ENCODE measurements at places on chromosomes 3 and 15.
A peak's percentile ranks its signal among the peaks of the same experiment; 100 is the strongest.

DNA sequence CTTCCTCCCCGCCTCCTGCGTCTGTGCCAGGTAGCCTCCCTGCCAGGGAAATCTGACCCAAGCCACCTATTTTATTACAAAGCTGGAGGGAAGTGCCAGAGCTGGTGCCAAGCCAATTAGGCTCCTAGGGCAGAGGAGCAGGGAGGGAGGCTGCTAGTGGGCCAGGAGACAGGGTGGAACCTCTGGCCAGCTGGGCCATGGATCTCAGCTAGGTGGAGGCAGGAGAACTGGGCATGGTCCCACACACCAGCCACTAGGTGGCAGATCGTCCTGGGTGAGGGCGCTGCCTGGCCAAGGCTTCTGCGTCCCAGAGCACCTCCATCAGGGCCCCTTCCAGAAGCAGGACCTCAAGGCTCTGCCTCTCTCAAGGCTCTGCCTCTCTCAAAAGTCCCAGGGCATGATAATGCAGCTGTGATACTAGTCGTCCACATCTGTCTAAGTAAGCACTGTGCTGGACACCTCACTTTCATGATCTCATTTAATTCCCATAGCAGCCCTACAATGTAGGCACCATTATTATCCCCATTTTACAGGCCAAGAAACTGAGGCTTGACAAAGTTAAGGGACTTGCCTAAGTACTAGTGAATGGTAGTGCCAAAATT is 4.5 kb upstream of the RFT1 start:
- no peak for DNase-seq

DNA sequence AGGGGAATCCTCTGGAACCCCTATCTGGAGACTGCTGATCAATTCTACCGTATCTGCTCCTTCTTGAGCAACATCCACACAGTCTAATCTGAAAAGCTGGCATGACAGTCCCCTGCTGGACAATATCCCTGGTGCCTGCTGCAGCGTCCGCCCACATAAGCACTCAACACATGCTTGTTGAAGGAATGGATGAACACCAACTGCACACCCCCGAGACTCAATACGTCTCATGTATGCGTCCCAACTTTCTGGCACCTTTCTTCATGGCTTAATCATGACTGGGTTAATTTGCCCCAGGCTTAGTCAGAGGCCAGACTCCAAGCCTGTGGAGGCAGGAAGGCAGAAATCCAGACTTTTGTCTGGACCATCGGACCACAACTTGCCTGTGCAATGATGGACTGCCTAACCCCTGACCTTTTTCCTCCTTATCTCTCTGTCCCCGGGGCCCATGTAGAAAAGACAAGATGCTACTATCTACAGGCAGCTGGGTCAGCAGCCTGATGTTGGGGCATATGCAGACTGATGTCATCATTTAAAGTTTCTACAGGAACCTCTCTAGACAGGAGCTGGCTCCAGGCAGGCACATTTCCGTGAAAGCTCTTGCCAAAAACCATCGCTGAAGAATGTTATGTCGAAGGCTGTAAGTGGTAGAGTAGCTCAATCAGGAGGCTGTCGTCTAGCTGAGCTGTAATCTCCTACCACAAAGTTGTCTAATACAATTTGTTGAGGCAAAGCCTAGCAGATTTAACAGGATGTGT is 114.1 kb upstream of the TPM1 start:
- DNase-seq = peak; percentile 85

DNA sequence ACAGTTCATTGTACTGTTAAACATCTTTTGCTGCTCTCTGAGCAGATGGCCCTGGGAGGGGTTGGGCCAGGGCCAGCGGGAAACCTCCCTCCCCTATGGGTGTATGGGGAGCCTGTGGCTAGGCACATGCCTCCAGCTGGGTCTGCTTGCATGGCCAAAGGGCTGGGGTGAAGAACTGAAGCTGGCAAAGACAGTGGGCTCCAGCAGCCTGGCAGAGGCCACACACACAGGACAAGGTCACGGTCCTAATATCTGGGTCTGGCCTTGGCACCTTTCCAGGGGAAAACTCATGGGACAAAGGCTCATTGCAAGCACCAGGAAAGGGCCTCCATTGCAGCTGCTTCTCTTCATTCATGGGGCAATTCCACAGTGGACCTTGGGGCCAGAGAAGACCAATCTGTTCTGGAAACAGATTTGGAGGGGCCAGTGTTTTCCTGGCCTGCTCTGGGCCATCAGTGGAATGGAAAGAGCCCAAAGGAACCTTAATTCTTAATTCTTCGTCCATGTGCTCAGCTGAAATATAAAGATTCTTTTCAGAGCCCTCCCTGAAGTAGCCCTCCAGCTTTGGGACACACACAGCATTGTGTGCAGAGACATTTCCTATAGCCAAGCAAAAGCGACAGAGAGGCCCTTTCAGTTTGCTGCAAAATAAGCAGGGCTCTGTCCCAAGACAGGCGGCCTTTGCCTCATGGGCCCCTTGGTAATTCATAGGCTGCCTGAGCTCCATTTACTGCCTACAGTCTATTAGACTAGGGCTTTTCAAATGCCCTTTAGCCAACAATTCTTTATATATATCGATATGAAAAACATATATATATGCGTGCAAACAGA is 11.3 kb upstream of the LIMD1 start:
- no peak for DNase-seq

GRCh38 chr3:148710665-148711064 is 13.0 kb downstream of the AGTR1 start:
- no peak for DNase-seq

DNA sequence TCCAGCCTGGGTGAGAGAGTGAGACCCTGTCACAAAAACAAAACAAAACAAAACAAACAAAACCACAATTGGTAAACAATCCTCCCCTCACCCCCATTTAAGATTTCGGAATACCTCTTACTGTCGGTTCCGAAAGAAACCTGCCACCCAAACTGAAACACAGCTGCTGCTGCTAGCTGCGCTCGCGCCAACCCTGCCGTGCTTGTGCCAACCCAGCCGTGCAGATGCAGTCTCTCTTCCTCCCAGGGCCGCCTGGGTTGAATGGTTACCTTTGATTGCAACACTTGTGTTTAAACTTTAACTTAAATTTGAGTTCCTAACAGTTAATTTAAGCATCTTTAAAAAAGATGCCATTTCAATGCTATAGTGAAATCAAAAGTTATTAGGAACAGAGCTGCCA is 28.5 kb upstream of the SPTBN5 start:
- DNase-seq = no peak

- DNase-seq = peak; percentile 86
Observed at GRCh38 chr3:8888301-8888915, 74.9 kb downstream of the RAD18 start.

DNA sequence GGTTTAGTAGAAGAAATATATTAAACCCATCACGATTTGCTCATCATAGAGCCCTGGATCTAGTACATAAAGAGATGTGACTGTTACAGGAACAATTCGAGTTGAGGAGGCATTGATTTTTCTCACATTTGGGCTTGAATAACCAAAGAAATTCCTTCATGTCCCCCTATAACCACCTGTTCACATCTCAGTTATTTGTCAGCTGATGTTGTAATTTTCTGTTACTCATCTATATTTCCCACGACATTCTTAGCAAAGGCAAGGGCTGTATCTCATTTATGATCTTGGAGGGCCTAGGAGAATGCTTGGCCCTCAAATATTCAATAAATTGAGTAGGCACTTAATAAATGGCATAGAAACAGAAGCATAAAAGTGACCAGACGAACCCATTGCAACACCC is 36.4 kb upstream of the GYG1 start:
- DNase-seq = no peak

GRCh38 chr15:49196856-49197255 is 26.8 kb downstream of the GALK2 start:
- no peak for DNase-seq

DNA sequence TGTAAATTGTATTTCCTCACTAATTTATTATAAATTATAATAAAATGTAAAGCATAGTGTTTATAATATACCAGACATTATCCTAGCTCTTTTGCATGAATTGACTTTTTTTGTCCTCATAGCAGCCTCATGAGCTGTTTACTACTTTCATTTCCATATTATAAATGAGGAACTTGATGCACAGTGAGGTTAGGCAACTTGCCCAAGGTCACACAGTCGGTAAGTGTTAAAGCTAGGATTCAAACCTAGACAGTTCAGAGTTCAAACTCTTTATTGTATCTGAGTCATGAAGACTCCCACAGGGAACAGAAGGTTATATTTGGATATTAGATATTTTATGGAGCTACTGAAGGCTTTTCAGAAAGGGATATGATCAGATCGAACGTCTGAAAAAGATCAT is 322.2 kb upstream of the SATB1 start:
- no peak for DNase-seq

- no peak for DNase-seq
Observed at GRCh38 chr15:38174691-38175090, 77.9 kb upstream of the SPRED1 start.

GRCh38 chr3:45592830-45593707 is 1.5 kb upstream of the LIMD1 start:
- peak; percentile 46 for DNase-seq

DNA sequence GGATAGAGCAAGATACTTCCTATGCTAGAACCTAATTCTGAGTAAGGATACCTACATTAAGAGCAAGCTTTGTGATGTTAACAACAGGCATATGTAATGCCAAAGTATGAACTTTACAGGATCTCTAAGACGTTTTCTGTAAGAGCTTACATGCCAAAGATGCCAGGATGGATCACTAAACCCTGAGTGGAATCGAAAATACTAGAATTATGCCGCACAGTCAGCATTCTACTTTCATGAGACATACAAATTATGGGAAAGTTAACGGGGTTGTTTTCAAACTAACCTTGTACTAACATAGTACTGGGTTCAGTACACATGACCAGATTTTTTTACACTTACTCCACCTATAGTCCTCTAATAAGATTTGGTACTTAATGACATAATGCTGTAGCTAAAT is 55.1 kb downstream of the AAGAB start:
- DNase-seq = no peak

DNA sequence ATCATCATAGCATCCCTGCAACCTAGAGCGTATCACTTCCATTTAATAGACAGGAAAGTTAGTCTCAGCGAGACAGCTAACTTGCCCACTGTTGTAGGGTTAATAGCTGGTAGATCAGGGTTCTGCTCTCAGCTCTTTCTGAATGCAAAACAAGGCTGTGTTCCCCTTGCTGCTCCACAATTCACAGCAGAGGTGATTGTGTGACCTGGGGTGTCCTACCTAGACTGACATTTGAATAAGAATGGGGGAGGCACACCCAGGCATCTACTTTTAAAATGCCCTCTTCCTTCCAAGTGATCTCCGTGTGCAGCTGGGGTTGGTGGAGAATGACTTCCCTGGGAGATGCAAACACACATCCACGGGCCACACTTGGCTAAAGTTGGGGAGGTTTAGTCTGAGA is 43.0 kb upstream of the CACNA2D3 start:
- DNase-seq = no peak

DNA sequence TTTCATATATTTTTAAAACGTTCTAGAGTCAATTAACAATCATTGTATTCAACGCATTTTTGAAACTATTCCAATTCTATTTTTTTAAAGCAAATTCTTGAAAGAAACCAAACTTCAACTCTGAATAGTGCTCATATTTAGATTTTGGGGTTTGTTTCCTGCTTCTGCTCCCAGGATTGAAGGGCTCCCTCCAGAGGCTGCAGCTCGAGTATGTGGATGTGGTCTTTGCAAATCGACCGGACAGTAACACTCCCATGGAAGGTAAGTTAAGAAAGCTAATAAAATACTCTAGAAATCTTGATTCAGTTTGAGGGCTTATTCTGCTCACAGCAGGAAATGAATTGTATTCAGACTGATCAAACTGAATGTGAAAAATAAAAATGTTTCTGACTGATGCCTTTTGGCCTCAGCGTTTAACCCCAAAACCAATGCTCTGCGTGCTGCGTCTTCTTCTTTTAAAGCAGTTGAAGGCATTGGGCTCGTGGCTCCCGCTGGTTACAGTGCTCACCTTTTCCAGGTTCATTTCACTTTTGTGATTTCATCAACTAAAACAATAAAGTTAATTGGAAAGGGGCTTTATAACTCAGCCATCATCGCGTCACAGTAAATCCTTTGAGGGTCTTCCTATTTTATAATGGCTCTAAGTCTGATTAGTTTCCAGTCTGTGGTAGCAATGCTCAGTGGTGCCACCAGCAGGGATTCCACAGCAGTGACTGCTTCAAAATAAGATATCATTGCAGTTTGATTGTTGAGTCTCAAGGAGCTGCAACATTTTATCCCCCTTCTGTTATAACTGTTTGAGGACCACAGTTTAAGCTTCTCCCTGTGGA is 80.1 kb downstream of the SSR3 start:
- no peak for DNase-seq

DNA sequence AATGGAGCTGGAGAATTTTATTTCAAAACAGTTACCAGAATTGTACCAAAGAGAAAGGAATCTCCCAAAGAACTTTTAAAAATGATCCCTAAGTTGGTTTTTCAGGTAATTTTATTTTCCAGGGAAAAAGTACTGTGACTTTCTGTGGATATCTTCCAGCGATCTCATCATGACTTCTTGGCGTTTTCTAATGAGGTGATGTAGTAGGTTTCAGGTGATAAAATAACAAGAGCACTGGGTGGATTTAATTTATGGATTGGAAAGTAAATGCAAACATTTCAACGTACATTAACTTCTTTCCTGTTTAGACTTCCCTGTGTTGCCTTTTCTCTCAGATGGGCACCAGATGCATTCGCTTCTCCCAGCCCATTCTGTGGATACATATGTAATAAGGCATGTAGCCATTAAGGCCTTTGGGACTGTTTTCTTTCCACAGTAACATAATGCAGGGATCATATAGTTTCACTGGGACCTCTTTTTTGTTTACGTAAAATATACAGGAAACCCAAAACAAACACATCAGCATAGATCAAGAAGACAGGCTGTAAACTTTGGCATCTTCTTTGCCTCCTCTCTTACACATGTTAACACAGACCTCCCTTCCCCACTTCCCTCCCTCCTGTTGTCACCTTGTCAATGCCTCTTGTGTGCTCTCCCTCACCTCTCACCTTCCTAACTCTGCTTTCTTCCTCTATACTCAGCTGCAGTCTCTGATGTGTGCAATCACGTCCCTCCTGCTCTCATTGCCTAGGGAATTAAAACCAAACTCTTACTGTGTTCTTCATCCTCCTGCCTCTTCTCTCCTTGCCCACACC is 13.0 kb downstream of the PHLDB2 start:
- no peak for DNase-seq

DNA sequence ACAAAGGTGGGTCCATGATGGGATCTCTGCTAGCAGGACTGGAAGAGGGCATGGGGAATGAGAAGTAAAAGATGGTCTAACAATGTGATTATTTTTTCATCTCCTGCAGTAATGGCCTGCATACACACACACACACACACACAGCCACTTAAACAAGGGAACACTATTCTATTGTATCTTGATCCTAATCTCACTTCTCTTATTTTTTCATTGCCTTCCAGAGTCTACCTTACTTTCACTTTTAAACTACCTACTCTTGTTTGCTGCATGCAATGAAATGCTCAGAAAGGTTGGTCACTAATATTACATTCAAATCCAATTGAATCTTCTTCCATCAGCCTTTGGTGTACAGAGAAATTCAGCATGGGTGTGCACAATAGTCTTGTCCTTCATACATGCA is 853.8 kb downstream of the IGSF11 start:
- DNase-seq = no peak

GRCh38 chr3:73009750-73010149 is 13.1 kb downstream of the PPP4R2 start:
- no peak for DNase-seq

GRCh38 chr15:47194718-47195117 is 522.6 kb upstream of the SEMA6D start:
- DNase-seq = no peak

- no peak for DNase-seq
Observed at GRCh38 chr3:85075663-85076062, 116.9 kb downstream of the CADM2 start.
